AG04449 (cell line): ENCODE measurements at places on chromosomes 3 and 15.

GRCh38 chr15:38860674-38861073 is 296.1 kb upstream of the RASGRP1 start:
- DNase-seq: no peak

- DNase-seq: no peak
Observed at GRCh38 chr3:195441992-195442572, 738 bp downstream of the ACAP2 start.

GRCh38 chr15:90465140-90465929 is 64.4 kb upstream of the CRTC3 start:
- DNase-seq: no peak

DNA sequence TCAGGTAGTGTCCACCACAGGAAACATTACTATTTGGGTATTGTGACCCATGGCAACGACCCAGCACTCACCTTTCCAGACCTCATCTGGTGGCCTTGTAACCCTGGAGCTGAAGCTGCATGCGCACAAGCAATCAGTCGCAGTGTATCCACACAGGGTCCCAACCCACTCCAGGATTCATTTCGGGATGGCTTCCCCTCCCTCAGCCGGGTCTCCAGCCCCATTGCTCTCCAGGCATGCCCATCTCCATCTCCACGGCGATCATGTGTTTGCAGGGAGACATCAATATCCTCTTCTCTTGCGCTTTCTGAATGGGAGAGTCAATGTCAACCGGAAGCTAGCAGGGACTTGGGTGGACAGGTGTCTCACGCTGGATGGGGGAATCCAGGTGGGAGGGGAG is 35.2 kb downstream of the GOLGA6L2 start:
- DNase-seq: no peak

DNA sequence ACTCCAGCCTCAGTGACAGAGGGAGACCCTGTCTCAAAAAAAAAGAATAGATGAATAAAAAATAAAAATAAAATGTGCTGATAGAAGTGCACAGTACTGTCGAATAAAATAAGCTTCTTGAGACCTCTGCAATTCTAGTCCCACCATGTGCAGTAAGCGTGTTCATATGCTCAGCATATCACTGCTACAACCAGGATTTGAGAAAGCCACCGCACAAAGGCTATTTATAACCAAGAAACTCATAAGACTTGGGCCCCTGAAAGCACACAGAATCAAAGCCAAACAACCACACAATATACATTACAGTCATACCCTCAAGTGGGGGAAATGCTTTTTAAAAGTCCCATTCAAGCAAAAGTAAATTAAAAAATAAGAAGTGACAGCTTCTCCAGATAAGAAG is 56.5 kb upstream of the FXR1 start:
- DNase-seq: no peak

- no peak for DNase-seq
Observed at GRCh38 chr3:188209034-188209433, 55.1 kb downstream of the LPP start.
